Left ventricle myocardium inferior (tissue), 1 donor: ENCODE measurements at places on chromosomes 1 and 21. TPM values are rescaled to one million over a fixed set of nuclear protein-coding genes. Genes with fewer than 3 reads are reported as not detected.

- no peak for DNase-seq
These were observed 24.9 kb downstream of the MATN1 start for GRCh38 chr1:30698401-30698981.

Gene ADORA1
- total RNA-seq: 16.4 TPM

Gene C1orf53
- total RNA-seq: 7.8 TPM

DNA sequence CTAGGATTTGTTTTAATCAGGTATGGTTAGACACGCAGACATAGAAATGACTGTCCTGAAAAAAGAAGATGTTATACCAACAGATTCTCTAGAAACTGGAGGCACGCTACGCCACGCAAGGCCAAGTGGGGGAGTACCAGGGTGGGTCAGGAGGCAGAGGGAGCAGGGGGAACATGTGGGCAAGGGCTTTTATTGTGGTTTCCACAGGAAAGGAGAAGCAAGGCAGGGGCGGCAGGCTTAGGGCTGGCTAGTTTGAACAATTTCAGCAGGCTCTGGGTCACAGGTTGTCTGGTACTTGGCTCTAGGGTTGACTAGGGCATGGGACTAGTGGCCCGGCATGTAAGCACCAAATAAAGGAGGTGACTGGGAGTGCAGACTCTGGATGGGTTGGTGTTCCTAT lies 7.2 kb downstream of the MTARC2 start:
- DNase-seq: no peak

DNA sequence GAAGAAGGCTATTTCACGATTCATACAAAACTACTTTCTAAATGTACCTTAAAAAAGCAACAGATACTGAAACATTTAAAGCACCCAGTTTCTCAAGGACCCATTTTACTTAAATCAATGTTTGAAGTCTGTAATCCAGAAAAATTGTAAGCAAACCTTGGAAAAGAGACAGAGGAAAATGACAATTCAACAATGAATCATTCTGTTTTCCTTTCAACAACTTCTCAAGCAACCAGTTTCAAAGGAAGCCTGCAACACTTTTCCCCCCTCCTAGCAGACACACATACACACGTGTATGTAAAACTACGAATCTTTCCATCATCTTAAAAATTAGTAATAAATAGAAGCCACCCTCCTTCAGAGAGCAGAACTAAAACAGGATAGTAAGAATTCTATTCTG lies 1.2 kb downstream of the RERE start:
- DNase-seq: no peak

DNA sequence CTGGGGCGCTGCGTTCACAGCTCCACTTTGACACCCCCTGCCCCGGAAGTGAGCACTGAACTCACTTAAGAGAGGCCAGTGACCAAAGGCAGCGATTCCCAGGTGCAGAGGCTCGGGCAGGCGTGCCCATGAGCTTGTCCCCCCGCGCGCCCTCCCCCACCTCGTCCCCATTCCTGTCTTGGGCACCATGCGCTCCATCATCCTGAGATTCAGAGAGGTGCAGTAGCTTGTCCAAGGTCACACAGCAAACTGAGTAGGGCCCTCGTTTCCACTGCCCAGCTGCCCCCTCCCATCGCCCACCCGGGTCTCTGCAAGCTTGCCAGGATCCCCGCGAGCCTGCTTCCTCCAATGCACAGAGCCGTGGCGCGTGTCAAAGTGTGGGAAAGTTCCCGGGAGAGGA lies 68.0 kb downstream of the SYT2 start:
- DNase-seq: no peak

Gene CFHR4
- total RNA-seq: not detected

- DNase-seq: no peak
These were observed 173.3 kb upstream of the FOXD3 start for GRCh38 chr1:63148825-63149645.

Gene RIPK4
- 0.11 TPM for total RNA-seq

DNA sequence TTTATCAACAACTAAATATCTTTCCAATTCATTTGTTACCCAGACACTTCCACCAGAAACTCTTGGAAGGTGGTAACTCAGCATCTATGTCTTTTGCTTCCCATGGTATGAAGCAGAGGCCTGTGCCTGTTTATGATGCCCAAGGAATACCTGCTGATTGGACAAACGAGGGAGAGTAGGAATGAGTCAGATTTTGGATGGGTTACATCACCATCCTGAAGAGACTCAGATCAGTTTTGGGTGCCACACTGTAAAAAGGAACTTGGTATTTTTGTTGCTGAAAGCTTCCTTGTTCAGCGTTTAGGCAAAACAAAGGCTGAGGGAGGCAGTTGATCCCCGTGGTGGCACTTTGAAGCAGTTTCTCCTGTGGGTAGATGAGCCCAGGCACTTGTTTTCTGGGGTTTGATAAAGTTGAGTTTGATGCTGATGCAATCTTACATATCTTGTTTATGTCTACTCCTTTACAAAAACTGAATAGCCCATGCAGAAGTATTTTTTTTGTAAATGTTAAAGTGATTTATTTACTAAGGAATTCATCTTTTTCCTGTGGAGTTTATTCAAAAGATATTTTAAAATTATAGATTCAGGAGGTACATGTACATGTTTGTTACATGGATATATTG lies 26.7 kb upstream of the CYP4X1 start:
- DNase-seq: no peak

DNA sequence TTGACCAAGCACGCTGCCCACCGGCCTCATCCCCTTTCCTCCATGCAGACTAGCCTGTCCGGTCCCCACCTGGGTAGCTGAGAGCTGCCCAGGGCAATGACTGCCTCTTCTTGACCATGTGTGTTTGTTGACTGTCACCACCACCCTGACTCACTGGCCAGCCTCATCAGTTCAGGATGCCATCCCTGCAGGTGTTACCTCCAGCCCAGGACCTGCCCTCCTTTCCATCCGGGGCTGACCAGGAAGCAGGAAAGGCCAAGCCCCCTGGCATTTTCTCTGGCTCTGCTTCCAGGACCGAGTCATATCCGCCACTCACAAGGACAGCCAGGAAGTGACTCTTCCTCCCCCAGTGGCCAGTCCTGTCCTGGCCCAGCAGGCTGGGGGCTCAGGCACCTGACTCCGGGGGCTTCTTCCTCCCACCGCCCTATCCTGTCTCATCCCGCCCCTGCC lies 17.1 kb downstream of the EPHA2 start:
- DNase-seq: no peak

DNA sequence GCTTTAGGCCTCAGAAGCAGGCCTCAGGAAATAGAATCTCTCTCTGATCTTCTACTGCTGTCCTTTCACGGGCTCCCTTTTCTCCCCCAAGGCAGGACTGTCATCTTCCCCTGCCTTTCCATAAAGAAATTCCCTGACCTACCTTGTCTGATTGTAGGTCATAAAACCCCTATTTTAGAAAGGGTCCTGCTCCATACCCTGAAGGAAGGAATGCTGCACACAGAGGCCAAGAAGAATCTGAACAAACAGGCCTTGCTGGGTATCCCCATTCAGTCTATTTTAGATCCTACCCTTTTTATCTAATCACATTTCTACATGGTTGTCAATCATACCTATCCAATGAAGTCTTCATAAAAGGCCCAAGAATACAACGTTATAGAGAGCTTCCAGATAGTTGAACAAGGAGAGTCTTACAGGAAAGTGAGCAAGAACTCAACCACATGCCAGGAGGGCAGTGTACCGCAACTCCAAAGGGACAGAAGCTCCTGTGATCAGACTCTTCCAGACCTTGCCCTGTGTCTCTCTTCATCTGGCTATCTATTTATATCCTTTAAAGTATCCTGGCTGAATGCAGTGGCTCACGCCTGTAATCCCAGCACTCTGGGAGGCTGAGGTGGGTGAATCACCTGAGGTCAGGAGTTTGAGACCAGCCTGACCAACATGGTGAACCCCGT lies 93.1 kb downstream of the SLC16A1 start:
- DNase-seq: no peak

Gene CD160
- total RNA-seq: not detected

DNA sequence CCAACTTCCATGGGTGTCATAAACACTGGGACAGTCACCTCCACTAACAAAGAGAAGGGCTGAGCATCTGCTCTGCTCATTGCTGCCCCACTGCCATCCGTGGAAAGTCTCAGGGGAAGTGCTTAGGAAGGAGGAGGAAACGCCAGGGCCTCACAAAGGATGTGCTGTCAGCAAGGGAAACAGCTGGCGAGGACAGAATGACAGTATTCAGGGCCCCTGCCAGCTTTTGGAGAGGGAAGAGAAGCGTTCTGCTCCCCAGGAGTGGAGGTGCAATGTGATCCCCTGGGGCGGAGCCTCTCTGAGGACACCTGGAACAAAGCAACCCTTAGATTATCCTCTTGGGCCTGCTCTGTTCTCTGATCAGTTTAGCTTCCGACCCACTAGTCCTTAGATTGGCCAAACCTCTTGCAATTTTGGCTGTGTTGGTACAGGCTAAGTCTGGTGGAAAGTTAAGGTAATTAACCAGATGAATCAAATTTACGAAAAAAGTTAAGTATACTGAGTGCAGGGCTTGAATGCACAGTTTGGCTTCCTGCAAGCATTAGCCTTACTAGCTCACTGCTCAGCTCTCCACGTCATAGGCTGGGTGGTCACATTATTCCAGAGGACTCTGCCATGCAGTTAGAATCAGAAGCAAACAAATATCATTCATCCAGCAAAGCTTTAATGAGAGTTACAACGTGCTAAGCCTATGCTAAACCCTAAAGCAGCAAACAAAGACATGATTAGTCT lies 170.2 kb upstream of the NFIA start:
- peak; percentile 69 for DNase-seq

DNA sequence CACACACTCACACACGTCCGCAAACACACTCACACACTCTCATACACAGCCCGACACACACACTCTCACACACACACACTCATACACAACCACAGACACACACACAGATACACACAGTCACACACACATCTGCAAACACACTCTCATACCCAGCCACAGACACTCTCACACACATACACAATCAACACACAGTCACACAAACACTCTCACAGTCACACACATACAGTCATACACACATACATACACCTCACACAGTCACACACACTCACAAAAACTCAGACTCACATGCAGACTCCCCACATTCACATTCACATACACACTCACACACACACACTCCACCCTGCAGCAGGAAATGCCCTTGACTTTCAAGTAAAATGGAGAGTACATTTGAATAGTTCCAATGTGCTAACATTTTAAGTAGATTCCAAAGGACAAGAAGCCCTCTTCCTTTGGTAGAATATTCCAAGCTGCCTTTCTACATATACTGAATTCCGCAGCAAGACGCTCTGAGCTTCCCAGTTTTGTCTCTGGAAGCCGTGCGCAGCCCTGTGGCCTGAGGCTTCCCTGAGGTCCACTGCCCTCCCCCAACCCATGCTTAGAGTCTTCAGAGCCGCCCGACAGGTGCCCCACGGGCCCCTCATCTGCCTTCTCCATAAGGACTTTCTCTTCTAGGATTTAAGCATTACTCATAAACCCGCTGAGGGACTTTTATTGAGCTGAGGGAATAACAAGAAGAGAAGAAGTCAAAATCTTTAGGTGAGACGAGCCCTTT lies 9.7 kb downstream of the BATF3 start:
- no peak for DNase-seq

Gene SPRR5
- not detected for total RNA-seq

DNA sequence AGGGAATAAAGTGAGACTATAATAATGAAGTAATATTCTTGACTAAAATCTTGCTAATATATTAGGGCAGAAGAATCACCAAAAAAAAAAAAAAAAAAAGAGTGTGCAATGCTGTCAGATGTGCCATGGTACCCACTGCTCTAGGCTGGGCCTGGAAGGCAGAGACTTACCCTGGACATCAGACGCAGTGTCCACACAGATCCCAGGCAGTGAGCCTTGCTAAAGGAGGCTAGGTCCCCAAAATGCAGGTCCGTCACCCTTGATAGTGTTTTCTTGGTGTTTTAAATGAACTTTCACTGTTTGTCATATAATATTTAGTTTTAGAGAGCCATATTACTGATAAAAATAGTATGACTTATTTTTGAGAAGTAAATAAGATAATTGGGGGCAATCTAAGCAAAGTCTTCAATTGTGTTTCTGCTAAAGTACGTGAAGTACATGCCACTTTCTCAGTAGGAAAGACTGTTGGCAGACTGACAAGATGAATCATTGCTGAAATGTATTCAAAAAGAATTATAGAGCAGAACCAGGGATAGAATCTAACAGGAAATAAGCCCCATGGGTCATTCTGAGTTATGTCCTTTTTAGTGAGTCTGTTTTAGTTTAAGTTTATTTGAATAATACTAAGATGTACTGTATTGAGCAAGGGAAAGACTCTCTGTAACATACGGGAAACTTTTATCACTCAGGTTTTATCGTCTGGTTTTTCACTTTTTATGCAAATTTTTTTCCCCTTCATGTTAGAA lies 74.6 kb upstream of the PDC start:
- DNase-seq: no peak

DNA sequence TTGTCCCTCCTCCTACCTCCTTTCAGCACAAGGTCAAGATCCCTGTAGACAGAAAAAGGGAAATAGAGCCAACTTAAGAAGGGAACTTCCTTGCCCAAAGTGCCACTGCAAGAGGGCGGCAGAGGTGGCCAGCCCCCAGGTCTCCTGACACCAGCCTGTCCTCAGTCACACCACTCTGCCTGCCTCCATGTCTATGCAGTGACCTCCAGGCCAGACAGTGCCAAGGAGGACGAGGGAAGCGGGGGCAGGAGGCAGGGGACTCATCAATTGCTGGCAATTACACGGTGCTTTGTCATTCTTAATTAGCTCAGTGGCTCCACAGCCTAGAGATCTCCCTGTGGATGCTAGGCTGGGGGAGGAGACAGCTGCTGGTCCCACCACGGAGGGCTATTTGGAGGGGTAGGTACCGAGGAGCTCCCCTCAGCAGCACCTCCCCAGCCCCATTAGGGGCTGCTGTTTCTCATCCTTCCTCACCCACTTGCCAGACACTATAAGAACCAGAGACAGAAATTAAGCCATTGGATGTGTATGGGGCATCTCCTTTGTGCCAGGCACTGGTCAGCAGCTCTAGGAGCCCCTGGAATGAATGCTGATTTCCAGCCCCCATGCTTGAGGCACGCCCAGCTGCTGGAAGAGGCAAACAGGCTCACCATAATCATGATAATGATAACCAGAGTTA lies 6.1 kb upstream of the LDLRAP1 start:
- DNase-seq: no peak

Gene PKLR
- not detected for total RNA-seq

GRCh38 chr21:43958364-43959158 lies 53.5 kb upstream of the TRAPPC10 start:
- no peak for DNase-seq

GRCh38 chr1:61978796-61979195 lies 215.9 kb upstream of the L1TD1 start:
- DNase-seq: no peak

DNA sequence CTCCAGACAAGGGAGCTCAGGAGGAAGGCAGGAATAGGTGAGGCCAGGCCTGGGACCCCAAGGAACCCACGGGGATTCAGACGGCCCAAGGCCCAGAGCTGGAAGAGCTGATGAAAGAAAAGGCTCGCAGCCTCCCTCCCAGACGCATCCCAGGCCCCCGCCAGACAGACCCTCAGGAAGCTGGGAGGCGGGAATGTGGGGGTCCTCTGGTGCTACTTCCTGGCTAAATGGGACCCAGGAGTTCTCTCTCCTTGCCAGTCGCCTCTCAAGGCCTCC lies 430 bp downstream of the FBXO2 start:
- DNase-seq: no peak

GRCh38 chr1:89942825-89943658 lies 51.9 kb upstream of the ZNF326 start:
- no peak for DNase-seq
